ENCODE measurements at places on chromosomes 2 and 18. TPM values are rescaled to one million over a fixed set of nuclear protein-coding genes. Genes with fewer than 3 reads are reported as not detected.

Gene ATP8B1
- 8.0 TPM for polyA plus RNA-seq

Gene POMC
- 0.59 TPM for polyA plus RNA-seq

Gene PSMA8
- 0.04 TPM for polyA plus RNA-seq

Gene ARMC9
- 2.9 TPM for polyA plus RNA-seq

Gene FAHD2A
- 9.3 TPM for polyA plus RNA-seq

Gene LDLRAD4
- 0.99 TPM for polyA plus RNA-seq

Gene CNGA3
- polyA plus RNA-seq: 0.02 TPM

Gene RESP18
- polyA plus RNA-seq: not detected

Gene UCN
- polyA plus RNA-seq: 0.41 TPM

Gene ZNF2
- polyA plus RNA-seq: 0.90 TPM

Gene LIPG
- 1.4 TPM for polyA plus RNA-seq

Gene TNS1
- polyA plus RNA-seq: 39.0 TPM

Gene TACR1
- polyA plus RNA-seq: 0.35 TPM

Gene SCN2A
- polyA plus RNA-seq: 0.02 TPM

Gene CHRND
- polyA plus RNA-seq: not detected

Gene SNTG2
- polyA plus RNA-seq: 0.33 TPM

Gene UGT1A9
- 0.31 TPM for polyA plus RNA-seq

Gene E2F6
- 4.9 TPM for polyA plus RNA-seq

Gene ARHGAP25
- polyA plus RNA-seq: 4.0 TPM

Gene ESPNL
- 0.12 TPM for polyA plus RNA-seq

Gene MAP4K3
- 7.0 TPM for polyA plus RNA-seq

Gene CABYR
- 0.92 TPM for polyA plus RNA-seq

Gene SATB2
- polyA plus RNA-seq: 0.57 TPM

Gene CFAP210
- 0.02 TPM for polyA plus RNA-seq

Gene PLEKHH2
- polyA plus RNA-seq: 2.6 TPM

Gene RGPD8
- polyA plus RNA-seq: 1.0 TPM

Gene DCC
- polyA plus RNA-seq: not detected

Gene PLCL1
- polyA plus RNA-seq: 0.59 TPM

Gene ALPI
- not detected for polyA plus RNA-seq

All from esophagus (tissue), 2 donors.